ENCODE measurements at places on chromosomes 5 and 9.

DNA sequence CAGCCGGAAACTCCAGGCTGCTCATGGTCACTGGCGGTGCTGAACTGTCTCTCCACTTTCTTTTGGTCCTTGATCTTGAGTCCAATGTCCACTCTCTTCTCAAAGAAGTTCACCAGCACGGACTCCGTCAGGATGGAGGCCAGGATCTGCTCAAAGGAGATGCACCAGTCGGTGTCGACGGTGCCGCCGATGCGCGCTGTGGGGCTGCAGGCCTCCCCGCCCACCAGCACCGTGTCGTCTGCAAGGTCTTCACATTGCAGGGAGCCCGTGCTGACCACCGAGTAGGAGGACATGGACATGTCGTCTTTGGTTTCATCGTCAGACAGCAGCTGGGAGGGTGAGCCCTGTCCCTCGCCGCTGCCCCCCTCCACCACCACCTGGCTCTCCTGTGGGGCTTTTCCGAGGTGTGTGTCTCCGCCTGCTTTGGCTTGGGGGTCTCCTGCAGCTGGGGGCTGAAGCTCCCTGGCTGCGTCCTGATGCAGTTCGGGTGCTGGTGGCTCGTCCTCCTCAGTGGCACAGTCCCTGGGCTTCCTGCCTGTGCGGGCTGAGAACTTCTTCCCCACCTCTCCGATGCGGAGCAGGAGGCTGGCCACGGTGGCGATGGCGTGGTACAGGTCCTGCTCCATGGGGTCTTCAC is 5.0 kb upstream of the MRNIP start:
- DNase-seq: no peak

- DNase-seq: no peak
Observed at GRCh38 chr9:93186215-93186945, 2.4 kb downstream of the WNK2 start.

DNA sequence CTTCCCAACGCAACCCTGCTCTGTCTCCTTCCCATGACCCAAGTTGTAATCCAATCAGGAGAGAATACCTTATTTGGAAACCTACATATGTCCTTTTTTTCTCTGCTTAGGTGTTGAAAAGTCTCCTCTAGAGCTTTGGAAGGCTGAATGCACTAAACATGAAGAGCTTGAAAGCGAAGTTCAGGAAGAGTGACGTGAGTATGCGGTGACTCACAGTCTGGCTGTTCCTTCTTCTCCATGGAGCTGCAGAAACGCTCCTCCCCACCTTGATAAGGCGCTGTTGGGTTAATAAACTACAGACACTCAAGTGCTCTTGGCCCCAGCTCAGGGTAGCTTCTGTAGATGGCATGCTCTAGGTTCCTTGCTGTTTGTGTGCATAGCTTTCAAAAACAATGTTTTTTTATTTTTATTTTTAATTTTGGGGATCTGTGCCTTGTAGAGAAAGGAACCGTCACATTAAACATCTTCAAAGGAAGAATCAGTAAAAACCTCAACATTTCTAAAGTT is 30.7 kb downstream of the RAI14 start:
- peak; percentile 62 for DNase-seq

- no peak for DNase-seq
Observed at GRCh38 chr9:23850242-23850689, 24.2 kb upstream of the ELAVL2 start.

DNA sequence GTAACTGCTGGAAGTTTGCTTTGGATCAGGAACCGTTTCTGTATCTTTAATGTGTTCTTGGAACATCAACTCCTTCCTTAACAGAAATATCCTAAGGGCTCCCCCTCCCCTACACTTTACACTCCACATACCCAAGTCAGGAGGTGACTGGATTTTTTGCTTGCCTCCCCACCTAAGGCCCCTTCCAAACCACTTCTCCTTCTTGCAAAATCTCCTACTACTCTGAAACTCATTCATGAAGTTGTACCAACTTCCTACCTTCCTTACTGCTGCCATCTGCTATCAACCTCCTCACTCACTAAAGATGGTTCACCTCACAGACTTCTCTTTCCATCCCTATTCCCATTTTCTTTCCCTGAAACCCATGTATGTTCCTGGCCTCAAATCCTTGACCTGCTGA is 16.1 kb downstream of the TXN start:
- DNase-seq: no peak

GRCh38 chr5:1246711-1247431 is 21.7 kb downstream of the SLC6A18 start:
- no peak for DNase-seq

DNA sequence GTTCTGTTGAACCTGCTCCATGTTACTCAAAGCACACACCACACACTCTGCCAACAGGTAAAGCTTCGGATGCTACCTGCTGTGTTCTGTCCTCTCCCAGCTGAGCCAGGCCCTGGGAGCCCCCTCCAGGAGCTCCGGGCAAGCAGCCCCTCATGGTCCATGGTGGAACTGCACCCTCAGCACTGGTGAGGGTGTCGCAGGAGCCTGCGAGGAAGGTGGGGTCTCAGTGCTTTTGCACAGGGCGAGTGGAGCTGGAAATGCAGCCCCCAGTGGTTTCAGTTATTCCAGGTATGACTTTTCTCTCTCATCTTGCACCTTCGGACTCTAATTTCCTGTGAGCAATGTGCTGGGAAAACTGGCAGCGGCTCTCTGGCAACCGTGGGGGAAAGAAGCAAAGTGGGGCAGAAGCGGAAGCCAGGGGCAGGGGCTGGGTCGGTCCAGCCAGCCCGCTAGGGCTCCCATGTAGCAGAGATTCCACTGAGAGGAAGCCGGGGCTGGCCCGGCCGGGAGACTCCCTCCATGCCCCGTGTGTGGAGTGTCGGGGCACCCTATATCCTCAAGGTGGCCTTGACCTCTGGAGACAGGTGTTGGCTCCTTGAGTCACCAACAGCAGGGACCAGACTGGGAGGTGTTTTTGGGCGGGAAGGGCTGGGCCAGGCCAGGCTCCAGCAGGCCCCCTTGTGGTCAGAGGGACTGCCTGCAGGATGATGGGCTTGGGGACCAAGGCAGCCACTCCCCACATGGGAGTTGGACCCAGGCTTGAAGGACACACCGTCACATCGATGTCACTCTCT is 75.6 kb upstream of the PRSS3 start:
- DNase-seq: no peak

- no peak for DNase-seq
Observed at GRCh38 chr5:148483750-148484149, 100.0 kb downstream of the FBXO38 start.

DNA sequence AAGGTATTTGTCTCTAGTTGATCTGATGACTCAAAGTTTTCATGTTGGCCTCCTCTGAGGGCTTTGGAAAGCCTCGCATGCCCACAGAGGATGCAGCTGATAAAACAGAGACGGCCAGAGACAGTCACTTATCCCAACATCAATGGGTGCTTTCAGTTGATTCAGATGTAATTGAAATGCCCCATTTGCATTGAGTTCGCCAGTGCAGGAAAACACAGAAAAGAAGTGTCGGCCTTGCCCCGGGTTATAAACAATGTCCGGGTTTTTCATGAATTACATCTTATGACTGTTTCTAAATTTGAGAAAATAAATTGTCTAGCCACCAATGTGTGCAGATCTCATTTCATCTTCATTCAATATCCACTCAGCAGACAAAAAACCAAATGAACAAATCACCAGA is 42.2 kb upstream of the ICE1 start:
- DNase-seq: no peak

DNA sequence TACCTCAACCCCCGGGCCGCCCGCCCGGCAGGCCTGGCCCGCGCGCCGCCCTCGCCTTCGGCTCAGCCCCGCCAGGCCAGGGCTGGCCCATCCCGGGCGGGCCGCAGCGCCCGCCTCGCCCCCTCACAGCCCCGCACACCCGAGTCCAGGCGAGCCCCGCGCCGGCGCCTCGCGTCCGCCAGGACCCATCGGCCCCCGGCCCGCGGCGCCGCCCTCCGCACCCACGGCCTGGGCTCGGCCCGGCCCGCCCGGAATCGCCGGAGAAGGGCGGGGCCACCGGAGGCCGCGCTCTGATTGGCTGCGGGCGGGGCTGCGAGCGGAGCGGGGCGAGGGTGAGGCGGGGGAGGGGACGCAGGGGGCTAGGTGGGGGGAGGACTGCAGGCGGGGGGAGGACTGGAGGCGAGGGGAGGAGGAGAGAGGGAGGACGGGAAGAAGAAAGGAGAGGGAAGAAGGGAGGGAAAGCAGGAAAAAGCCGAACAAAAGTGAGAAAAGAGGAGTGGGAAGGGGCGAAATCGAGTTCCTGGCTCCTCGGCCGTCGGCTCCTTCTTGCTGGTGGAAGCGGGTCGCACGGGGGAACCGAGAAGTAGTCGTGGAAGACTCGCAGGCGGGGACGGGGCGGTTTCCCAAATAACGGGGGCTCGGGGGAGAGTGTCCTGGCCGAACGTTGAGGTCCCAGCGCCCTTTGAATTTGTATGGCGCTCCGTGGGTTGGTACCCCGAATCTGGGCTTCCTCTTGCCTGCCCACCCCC is 472 bp upstream of the UBTD2 start:
- no peak for DNase-seq

DNA sequence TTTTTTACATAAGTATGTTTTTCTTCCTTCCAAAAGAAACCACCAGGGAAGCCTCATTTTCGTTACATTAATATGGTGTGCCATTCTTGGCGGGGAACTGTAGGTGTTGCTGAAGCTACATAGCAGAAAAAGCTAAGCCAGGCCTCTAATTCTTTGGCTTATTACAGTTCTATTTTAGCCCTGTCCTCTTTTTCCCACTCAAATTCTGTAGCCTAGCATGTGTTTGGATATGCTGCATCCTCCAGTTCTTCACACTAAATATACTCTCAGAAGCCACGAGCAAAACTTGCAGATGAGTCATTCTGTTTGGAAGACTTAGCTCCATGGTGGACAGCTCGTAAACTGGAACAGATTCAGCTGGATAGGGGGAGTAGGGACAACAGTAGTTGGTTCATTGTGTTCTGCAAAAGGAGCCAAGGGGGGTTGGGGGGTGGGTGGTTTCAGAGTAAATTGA is 369.4 kb downstream of the TMEM161B start:
- no peak for DNase-seq

GRCh38 chr5:96614110-96614691 is 48.0 kb upstream of the CAST start:
- peak; percentile 82 for DNase-seq

DNA sequence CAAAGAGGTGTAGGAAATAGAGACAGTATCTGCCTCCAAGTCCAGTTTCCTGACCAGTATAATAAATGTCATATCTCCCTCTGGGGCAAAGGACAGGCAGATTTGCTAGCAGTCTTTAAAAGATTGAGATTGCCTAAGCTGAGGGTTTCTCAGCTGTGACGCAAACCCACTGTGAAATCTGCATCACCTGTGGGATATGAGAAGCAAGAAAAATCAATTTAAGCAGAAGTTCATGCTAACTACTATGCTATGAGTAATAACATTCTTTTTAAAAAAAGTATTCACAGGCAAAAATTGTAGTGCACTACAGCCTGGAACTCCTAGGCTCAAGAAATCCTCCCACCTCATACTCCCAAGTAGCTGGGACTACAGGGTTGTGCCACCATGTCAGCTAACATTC is 168.1 kb upstream of the POC5 start:
- no peak for DNase-seq

GRCh38 chr9:121451586-121451985 is 48.1 kb downstream of the GGTA1 start:
- DNase-seq: no peak

DNA sequence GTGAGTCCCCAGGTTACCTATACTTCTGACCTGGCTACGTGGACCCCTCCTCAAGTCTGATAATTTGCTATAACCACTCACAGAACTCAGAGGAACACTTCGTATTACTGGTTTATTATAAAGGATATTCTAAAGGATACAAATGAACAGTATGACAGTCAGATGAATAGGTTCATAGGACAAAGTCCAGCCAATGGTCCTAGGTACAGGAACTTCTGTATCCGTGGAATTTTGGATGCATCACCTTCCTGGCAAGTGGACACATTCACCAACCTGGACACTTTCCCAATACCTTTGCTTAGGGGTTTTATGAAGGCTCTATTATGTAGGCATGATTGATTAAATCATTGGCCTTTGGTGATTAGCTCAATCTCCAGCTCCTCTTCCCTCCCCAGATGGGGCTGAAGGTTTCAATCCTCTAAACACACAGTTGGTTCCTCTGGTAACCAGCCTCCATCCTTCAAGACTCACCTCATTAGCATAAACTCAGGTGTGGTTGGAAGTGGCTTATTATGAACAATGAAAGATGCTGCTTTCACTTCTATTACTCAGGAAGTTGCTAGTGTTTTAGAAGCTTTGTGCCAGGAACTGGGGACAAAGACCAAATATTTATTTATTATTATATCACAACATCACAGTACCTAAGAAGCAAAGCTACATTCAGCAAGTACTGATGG is 149.6 kb upstream of the ELL2 start:
- DNase-seq: no peak

GRCh38 chr5:59608745-59609144 is 284.8 kb downstream of the PDE4D start:
- DNase-seq: no peak

DNA sequence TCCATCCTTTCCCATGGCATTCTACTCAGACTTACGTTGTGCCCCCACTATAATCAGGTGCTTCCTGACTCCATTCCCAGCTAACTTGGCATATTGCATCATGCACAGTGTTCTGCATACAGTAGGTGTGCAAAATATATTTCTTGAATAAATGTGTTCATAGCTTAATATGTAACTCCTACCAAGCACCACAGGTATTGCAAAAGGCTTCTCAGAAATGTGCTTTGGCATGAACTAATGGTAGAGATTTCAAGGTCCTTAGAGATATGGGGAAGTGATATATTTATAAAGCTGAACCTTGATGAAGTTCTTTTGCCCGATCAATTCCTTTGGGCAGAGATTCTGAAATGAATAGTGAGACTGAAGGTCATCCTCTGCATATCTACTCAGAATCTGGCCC is 220.4 kb downstream of the KCTD16 start:
- no peak for DNase-seq

GRCh38 chr5:57718155-57718554 is 235.5 kb upstream of the ACTBL2 start:
- no peak for DNase-seq

- DNase-seq: no peak
Observed at GRCh38 chr5:28046596-28046995, 1008.2 kb upstream of the CDH9 start.

DNA sequence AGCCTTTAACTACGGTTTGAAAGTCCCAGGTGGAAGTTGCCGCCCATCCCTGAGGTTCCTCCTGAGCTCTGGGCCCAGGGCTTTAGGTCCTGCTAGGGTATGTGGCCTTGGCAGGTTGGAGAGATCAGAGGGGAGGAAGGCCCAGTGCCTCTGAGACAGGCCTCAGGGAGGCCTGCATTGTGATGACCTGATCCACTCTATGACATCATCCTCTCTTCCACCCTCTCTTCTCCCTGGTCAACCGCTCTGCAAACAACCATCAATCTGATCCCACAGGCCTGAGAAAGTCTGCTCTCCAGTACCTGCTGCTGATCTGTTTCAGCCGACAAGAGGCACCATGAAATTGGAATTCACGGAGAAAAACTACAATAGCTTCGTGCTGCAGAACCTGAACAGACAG is at the start of gene CCIN:
TSS of gene CCIN (plus strand) at position 223 of the 400 bp plus-strand sequence. CDS start at position 338, 115 bp downstream.
- DNase-seq: no peak

- no peak for DNase-seq
Observed at GRCh38 chr9:92850898-92851297, 26.9 kb downstream of the ZNF484 start.
